ENCODE measurements at places on chromosomes 2 and 18.

- DNase-seq = no peak
Observed at GRCh38 chr2:190177249-190178040, 114.9 kb upstream of the MSTN start.

- DNase-seq = no peak
Observed at GRCh38 chr2:64562148-64562784, 38.1 kb downstream of the AFTPH start.

GRCh38 chr2:37635504-37636380 lies 35.7 kb downstream of the CDC42EP3 start:
- no peak for DNase-seq

DNA sequence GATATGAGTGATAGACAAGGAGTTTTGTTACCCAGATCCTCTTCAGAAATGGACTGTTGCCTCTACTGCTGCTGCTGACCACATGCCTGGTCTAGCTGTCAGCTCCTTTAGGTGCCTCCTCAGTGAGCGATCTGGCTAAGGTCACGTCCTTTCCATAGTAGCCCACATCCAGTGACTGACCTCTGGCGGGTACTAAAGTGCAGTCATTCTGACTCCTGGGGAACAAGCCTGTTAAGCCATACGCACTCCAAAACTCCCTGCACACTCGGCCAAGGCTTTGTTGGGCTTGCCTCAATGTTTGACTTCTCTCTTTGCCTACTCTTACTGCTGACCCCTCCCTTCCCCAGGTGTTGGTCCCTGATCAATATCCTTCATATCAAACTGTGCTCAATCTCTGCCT lies 685.2 kb downstream of the IRS1 start:
- no peak for DNase-seq

DNA sequence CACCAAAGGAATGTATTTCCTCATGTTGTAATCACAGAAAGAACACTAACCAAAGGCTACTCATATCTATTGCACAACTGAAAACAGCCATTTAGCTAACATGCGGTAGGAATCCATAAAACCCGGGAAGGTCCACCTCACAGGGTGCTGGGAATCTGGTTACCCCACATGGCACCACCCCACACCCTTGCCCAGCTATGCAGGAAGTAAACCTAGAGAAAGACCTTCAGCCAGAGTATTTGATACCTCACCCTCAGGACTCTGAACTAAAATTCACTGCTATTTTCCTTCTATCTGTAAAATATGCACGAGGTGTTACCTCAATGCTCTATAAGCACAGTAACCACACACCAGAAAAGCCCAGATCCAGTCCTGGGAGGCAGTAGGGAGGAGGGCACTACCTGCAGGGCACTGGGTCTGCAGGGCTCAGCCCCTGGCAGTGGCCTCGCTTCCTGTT lies 45.8 kb downstream of the PTPN2 start:
- DNase-seq = no peak

DNA sequence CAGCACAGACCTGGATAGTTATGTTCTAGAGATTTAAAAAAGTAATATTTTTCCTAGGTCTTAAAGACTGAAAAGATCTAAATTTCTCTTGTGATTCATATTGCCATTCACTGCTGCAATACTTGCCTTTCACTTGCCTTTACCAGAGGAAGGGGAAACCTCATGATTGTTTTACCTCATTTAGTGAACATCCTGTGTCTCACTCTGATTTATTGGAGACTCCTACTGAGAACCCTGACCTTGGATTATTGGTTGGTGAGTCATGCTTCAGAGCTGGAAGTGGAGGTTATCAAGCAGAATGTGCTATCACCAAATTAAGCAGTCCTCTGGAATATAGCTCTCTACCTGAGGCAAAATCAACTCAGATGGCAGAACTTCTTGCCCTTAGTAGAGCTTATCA lies 500.5 kb downstream of the TSN start:
- DNase-seq = no peak

GRCh38 chr2:3777966-3778365 lies 74.6 kb downstream of the DCDC2C start:
- DNase-seq = no peak

DNA sequence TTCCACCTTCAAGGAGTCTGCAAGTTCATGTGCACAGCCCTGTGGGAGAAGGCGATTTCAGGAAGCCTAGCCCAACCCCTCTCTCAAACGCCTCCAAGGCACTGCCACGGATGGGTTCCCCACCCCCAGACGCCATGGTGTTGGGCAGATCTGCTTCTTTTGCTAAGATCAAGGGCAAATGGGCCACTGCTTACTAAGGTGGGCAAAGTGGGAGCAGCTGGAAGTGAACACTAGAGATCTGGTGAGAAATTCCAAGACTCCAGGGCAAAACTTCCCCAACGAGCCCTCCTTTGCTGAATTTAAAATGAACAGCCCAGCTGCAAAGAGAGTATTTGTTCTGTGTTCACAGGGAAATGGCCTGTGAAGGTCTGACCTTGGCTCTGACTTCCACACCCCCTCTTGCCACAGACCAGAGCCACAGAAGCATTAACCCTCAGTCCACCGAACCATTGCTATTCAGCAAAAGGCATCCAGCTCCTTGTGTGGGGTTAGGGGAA lies 45.1 kb upstream of the ZBTB7C start:
- DNase-seq = no peak

DNA sequence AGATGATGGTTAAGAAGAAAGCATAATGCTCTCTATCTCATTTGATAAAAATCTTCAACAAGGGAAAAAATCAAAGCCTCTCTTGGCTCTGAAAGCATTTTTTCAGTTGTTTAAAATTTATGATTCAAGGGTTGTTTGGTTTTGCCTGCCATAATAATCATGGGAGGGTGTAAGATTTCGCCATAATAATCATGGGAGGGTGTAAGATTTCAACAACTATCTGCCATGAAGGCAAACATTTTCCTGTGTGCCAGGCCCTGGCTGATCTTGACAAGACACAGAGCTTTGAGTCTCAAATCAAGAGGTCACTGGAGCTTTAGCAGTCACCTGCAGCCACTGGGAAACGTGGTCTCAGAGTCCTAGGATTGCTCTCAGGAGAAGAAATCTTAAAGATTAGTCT lies 175.1 kb upstream of the PIEZO2 start:
- DNase-seq = no peak

GRCh38 chr2:215681799-215682596 lies 246.1 kb upstream of the FN1 start:
- no peak for DNase-seq

DNA sequence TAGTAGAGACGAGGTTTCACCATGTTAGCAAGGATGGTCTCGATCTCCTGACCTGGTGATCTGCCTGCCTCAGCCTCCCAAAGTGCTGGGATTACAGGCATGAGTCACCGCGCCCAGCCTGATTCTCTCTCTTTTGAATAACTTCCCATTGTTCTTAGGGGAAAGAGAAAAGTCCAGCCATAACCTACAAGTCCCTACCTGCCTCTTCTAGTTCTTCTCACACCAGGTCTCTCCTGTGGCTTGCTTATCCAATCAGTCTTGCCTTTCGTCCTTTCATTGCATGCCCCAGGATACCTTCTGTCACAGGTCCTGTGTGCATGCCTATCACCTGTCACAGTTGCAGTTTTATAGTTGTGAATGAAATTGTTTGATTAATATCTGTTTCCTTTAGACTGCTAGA lies 148.1 kb downstream of the SLC4A3 start:
- no peak for DNase-seq
